Hippocampal formation (tissue), 2 donors: ENCODE measurements at places on chromosomes 2 and 18.

GRCh38 chr2:170189757-170190156, 11.8 kb downstream of the MYO3B start:
- DNase-seq, result no peak

DNA sequence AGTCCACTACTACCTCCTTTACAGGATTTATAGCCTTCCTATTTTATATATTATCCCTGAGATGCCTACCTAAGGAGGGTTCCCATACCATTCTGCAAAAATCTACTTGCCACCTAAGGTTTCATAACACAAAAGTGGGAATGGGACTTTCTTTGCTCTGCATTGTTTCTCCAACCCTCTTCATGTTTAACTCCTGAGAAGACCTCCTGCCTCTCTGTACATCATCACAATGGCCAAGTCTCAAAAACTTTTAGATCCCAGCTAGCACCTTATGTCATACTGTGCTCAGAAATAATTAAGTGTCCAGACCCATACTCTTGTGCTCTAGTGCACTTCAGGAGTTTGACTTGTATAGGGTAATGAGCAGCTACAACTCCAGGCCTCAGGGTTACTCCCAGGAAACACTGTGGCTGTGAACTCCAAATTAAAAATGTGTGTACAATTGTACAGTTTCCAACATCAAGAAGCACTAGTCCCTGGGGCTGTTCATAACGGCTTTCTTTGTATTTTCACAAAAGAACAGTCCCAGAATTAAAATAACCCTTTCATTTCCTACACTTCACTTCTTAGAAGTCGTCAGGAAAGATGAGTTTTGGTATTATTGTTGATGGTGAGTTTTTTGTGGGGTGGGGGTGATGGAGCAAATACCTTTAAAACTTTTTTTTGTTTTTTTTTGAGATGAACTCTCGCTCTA, 39.4 kb downstream of the METAP1D start:
- DNase-seq, result no peak

- no peak for DNase-seq
These were observed 207.4 kb downstream of the NCKAP5 start for GRCh38 chr2:133360882-133361281.

- no peak for DNase-seq
These were observed 306.7 kb upstream of the ACVR2A start for GRCh38 chr2:147538088-147538487.

DNA sequence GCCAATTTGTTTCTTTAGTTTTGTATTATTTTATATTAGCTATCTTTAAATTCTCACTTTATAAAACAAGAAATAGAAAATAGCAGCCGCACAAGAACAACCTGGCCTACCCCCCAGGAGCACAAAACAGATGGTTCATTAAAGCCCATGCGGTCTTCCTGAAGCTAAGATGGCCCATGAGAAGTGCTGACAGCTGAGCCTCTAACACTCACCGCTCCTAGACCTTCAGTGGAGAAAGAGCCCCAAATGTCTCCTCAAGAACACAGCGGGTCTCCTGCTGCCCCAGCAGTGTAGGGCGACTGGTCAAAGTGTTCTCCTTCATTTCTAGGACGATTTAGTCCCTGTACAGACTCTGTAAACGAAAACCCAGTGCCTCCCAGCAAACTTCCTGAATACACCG, 45.1 kb downstream of the LPIN2 start:
- no peak for DNase-seq
